ENCODE measurements at places on chromosomes 2 and 18.

DNA sequence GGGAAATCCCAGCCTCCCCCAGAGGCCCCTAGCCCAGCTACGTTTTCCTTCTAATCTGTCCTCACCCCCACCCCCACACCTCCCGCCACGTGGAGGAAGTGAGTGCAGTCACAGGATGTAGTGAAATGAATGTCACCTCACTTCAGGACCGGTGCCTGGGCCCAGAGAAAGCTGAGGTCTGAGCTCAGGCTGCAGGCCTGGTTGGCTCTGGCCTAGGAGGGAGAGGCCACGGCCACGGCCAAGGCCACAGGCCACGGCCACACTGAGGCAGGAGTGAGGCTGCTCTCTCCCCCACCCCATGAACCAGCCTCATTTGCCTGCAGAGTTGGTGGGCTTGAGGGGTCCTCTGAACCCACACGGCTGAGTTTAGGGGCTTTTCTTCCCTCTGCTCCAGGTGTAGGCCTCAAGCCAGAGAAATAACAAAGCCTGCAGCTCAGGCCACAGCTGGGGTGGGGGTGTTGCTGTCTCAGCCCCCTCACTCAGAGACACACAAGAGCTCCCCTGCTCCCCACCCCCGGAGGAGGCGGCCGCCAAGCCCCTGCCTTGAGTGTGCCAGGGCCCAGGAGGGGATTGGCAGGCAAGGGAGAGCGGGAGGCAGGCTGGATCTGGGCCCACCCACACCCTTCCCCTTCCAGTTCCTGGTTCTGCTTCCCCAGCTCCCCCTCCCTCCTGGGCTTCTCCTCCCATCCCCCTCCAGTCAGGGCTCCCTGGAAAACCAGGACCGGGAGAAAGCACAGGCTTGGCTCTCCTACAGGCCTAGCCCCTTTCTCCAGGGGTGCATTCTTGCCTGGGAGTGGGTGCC lies 27.0 kb downstream of the DNMT3A start:
- DNase-seq = peak; percentile 64

DNA sequence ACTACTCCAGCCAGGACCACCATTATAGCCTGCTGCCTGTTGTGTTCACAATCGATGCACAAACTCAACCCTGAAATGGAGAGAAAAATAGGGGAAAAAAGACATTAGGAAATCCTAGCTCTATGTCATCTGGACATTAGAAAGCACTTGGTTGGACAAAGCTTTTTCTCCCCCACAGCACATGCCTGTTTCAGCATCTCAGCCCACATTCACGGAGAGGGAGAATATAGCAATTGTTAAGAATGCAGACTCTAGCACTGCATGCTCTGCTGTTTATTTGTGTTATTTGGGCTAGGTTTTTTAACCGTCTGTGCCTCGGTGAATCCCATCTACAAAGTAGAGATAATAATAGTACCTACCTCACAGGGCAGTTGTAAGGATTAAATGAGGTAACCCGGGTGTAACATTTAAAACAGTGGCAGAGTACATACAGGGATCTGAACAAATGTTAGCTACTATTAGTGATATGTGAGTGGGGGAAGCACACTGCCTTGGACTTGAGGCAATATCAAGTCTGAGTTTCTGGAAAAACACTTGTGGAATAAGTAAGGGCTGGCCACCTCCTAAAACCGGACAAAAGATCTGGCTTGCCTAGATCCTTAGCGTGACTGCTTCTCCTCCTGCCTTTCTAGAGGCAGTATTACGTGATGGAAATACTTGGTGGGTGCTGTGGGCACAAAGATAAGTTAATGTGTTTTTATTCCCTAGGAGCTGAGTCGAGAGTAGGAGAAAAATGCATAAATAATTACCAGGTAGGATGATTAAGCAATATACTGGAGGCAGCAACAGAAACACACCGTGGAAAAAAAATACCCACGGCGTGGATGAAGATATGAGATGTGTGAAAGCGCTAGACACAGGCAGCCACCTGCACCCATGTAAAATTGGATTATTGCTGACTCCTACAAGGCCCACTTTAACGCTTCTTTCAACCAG lies 1.0 kb upstream of the PPP1CB start:
- no peak for DNase-seq

DNA sequence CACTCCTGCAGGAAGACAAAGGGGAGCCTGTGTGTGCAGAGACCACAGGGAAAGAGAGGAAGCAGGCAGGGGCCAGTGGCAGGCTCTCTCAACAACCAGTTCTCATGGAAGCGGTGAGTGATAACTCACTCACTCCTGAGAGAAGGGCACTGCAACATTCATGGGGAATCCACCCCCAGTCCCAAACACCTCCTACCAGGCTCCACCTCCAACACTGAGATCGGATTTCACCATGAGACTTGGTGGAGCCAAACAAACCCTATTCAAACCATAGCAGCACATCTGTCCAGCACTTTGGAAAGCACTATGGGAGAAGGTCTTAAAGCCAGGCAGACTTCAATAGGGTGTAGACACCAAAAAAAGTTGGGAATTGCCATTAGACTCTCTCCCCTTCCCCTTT lies 345.7 kb upstream of the SPRED2 start:
- no peak for DNase-seq

DNA sequence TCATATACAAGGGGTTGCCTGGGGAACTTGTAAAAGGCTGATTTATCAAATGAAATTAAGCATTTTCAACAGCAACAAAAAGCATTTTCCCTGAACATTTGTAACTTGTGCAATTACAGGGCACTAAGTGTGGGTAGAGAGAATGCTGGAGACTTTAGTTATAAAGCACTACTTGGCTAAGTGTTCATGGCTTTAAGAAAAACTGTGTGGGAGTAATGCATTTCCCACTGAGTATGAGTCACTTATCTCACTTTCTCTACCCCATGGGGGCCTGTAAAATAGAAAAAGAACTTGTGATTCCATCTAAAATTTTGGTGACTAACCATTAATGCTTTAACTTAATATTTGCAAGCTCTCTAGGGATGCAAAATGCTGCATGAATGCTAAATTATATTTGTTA lies 193.4 kb downstream of the CCDC102B start:
- no peak for DNase-seq

- peak; percentile 62 for DNase-seq
Observed at GRCh38 chr2:53755121-53755520, 12.5 kb upstream of the CHAC2 start.

GRCh38 chr2:223460209-223460608 lies 142.0 kb downstream of the SCG2 start:
- no peak for DNase-seq

GRCh38 chr2:99863903-99864270 lies 278.5 kb downstream of the AFF3 start:
- no peak for DNase-seq

- no peak for DNase-seq
Observed at GRCh38 chr2:196660244-196660643, 20.7 kb downstream of the CCDC150 start.

DNA sequence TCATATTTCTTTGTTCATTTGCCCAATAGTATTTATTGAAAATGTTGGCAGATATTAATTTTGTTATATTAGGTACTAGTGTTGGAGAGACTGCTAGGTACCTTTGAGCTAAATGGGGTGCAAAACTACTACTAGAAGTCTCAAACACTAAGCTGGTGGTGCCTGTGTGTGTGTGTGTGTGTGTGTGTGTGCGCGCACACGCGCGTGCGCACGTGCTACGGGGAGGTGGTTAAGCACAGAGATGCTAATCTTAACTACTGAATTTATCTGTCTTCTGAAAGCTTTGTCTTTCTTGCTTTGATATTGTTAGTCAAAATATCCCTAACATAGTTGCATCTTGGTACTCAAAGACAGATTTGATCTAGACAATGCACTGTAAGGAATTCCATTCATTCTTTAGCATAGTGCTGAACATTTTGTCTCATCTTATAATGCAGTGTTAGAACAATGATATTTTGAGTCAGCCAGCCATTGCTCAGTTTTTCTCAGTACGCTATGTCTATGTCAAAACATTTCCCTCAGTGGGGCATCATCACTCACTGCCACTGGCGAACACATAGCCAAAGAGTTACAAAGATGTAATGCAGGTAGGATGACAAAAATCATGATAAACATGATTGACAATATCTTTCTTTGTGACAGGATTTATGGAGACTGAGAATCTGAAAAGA lies 396.0 kb upstream of the RGPD4 start:
- DNase-seq = no peak
